Psoas muscle (tissue), 8 donors: ENCODE measurements at places on chromosomes 2 and 18. TPM values are rescaled to one million over a fixed set of nuclear protein-coding genes. Genes with fewer than 3 reads are reported as not detected.

- DNase-seq, result no peak
Observed at GRCh38 chr2:44037221-44037620, 41.4 kb upstream of the LRPPRC start.

GRCh38 chr2:45506756-45507155 lies 104.3 kb downstream of the SRBD1 start:
- no peak for DNase-seq

DNA sequence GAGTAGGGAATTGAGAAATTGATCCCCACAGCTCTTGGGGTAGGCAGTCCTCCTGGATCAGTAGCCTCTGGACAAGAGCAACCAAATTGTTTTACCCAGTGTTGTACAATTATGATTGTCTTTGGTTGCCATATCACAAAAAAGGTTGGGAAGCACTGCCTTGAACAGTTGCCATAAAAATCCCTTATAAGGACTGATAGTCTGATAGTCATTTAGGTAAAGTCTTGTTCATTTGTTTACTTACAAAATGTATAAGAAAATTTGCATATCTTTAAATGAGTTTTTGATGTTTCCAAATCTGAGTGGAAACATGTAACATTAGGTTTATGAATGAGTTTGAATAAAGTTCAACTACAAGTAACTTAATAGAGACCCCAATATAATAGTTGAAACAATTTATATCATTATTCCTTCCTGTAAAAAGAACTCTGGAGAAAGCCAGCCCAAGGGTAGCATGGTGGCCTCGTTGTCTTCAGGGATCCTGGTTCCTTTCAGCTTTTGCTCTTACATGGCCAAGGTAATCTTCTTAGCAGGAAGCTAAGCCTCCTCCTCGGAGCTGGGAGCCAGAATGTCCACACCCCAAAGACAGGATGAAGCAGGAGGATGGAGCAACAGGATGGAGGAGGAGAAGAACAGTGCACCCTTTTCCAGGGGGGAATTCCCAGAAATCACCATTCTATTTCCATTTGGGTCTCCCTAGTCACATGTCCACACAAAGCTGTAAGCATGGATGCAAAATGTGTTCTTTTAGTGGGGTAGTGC lies 35.7 kb upstream of the NEMP2 start:
- no peak for DNase-seq

DNA sequence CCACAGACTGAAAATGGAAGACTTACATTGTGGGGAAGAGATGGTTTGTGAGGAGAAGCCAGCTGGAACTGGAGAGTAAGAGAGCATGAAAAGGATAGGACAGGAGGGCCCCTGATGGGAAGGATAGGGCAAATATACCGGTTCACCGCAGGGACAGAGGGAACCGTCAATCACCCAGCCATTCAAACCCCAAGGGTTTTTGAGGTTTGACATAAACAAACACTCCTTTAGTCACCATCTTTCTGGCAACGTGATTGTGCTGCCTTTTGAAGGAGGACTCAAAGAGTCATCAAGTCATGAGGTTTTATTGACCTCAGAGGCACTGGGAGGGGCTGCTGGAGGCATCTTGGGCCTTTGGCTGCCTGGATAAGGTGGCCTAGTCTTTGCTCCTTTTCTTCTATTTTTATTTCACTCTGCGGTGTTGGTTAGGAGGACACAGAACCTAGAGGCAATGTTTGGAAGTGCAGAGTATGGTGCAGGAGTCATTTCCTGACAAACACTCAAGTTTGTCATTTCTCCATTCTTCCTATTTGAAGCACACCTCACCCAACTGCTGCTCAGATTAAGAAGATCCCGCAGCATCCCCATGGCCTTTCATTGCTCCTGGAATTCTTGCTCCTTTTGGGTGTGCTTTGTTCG lies 487.3 kb upstream of the SPRED2 start:
- DNase-seq, result no peak

DNA sequence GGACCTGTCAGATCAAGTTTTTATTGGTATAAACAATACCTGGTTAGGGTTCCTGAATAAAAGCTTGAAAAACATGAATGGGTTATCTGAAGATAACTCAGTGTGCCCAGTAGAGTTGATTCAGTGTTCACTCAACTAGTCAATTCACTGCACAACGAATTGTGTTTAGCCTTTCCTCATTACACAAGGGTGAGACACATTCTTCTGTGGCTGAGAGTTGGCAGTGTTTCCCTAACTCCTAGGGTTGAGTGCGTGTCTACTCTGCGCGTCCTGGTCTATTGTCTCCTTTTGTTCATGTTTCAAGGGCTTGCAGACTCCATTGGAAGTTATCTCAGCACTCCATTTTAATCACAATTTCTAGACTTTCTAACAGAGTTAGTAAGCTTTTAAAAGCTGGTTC lies 32.8 kb upstream of the TMEM178A start:
- DNase-seq, result no peak

- no peak for DNase-seq
Observed at GRCh38 chr2:188243381-188243780, 48.3 kb upstream of the GULP1 start.

- no peak for DNase-seq
Observed at GRCh38 chr18:23756590-23757436, 67.6 kb downstream of the LAMA3 start.

GRCh38 chr18:22456547-22456946 lies 38.8 kb upstream of the CTAGE1 start:
- no peak for DNase-seq

Gene UGT1A8
- not detected for polyA plus RNA-seq

Gene AQP12B
- not detected for polyA plus RNA-seq

Gene REG3A
- not detected for polyA plus RNA-seq

Gene DCC
- not detected for polyA plus RNA-seq
